ENCODE measurements at places on chromosomes 13 and 19.
A peak's percentile ranks its signal among the peaks of the same experiment; 100 is the strongest.

DNA sequence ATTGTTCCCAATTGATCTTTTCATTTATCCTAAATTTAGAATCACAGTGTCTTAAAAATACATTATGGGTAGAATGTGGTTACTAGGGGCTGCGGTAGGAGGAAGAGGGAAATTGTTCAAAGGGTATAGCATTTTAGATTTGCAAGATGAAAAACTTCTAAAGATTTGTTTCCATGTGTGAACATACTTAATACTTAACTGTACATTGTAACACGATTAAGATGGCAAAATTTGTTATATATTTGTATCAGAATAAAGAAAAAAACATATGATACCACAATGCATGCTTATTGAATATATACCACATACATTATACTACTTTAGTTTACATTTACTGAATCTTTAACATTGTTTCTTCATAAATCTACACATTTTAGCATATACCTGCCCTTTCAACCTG lies 677.3 kb upstream of the PCDH20 start:
- DNase-seq: no peak

DNA sequence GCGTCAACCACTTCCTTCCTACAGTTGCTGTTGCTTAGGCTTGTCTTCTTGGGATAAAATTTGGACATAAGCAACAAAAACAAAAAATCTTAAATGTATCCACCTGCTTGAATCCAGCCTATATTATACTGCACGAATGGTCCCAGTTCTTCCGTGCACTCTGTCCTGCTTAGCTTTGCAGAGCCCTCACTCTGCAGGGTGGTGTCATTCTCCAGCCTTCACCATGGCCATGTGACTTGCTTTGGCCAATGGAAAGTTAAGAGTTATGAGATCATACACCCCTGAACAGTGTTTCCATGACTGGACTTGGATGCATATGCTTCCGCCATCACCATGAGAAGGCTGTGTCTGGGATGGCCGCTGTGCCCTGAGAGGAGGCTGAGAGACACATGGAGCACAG lies 27.4 kb upstream of the SACS start:
- DNase-seq: no peak

GRCh38 chr13:81207636-81208035 lies 866.7 kb upstream of the SPRY2 start:
- peak; percentile 1 for DNase-seq

DNA sequence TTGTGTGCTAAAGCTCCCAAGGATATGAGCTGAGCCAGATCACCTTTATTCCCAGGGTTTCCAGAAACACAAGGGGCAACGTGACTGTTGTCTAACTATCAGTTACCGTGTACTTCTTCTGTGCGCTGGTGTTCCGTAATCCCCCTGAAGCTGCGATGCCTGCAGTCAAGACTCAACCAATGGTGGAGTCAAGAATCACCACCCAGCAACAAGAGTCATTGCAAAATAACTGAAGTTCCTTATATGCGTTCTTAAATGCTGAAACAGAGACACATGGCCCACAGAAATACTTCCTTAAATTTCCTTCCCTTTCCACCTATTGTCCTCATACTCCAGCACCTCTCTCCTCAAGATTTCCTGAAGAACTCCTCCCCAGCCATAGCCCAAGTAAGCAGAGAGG lies 200.2 kb downstream of the KATNAL1 start:
- DNase-seq: no peak

GRCh38 chr13:94168783-94169453 lies 310.6 kb downstream of the DCT start:
- no peak for DNase-seq

GRCh38 chr13:47478985-47479384 lies 522.1 kb downstream of the SUCLA2 start:
- DNase-seq: no peak
